NCI-H226 (cell line): ENCODE measurements at places on chromosomes 6 and 20.

DNA sequence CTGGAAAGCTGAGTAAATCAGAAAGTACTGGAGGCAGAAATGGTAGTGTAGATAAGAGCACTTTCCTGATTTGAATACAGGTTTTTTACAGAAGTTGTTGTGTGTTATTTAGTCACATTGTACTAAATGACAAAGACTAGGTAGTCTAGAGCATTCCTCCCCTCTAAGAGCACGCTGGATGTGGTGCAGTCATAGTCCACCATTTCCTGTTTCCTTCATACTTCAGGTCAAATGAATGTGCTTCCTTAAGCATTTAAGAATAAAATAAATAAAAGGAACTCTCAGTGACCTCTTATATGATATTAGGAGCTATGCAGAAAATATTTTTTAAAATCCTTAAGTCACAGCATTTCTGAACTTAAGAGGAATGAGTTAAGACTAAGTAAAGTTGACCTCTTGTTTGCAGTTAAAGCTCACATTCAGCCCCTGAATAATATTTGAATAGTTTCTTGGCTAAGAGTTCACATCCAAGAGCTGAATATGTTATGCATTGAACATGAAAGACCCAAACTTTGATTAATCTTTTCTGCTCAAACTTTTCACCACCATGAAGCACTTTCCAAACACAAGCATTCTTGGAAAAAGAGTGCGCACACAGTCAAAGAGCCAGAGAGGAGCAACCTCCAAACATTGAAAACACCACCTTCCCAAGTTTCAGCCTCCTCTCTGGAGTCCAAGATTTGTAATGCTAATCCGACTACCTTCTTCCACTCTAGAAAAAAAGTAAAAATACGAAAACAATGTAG is 53.4 kb upstream of the TMEM30A start:
- DNase-seq, result peak; percentile 19

- DNase-seq, result no peak
Measured at GRCh38 chr20:19129976-19130612, 82.3 kb upstream of the SLC24A3 start.

- no peak for DNase-seq
Measured at GRCh38 chr6:151443911-151444621, 7.9 kb downstream of the RMND1 start.

DNA sequence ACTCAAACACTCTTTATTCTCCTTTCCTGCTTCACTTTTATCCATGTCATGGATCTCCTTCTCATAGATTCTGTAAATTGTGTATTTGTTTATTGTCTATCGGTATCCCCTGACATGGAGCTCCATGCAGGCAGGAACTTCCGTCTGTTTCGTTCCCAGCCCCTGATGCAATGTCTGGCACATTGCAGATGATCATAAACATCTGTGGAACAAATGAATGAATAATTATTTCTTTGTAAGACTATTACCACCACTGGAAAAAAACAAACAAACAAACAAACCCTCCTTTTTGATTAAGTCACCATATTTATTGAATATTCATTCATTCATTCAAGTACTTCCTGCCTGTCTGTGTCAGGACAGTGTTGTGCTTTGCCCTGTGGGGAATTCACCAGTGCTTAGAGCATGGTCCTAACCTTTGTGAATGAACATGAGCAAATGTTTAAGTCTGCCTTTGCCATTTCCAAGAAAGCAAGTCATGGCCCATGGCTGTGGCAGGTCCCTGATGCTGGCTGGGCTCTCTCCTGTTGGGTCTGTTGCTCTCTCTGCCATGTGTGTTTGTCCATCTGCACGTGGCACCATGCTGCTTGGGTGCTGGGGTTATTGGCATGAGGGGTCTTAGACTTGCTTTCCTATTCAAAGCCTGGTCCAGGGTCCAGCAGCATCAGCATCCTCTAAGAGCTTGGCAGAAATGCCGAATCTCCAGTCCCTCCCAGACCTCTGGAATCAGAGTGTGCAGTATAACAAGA is 47.5 kb upstream of the NAA20 start:
- no peak for DNase-seq

GRCh38 chr20:20829681-20830080 is 117.2 kb upstream of the RALGAPA2 start:
- DNase-seq, result no peak
